GM23248 (cell line): ENCODE measurements at places on chromosomes 16 and 17. TPM values are rescaled to one million over a fixed set of nuclear protein-coding genes. Genes with fewer than 3 reads are reported as not detected.

DNA sequence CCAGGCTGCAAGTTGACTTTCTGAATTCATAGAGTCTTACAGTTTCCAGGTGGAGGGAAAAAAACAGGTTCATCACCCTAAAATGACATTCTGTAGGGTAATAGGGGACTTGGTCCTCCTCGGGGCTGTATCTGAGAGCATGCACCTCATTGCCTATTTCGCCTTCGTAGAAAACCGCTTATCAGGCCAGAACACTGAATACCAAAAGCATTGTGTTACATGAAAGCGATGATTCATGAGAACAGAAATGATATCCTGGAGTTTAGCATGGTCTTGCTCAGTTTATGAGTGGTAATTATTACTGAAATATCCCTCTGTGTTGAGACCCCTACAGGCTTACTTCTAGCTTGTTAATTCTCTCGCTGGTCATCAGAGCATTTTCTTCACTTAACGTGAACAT lies 61.4 kb upstream of the ARHGAP44 start:
- peaks cover 21% of the 10 kb centered on the region; the same call in 1 of the 2 replicates for H3K4me1 ChIP-seq
- H3K27ac ChIP-seq = no peak overlapping the region
- no peaks in the 10 kb centered on the region for H3K36me3 ChIP-seq
- no peak overlapping the region for H3K4me3 ChIP-seq
- no peak for DNase-seq

DNA sequence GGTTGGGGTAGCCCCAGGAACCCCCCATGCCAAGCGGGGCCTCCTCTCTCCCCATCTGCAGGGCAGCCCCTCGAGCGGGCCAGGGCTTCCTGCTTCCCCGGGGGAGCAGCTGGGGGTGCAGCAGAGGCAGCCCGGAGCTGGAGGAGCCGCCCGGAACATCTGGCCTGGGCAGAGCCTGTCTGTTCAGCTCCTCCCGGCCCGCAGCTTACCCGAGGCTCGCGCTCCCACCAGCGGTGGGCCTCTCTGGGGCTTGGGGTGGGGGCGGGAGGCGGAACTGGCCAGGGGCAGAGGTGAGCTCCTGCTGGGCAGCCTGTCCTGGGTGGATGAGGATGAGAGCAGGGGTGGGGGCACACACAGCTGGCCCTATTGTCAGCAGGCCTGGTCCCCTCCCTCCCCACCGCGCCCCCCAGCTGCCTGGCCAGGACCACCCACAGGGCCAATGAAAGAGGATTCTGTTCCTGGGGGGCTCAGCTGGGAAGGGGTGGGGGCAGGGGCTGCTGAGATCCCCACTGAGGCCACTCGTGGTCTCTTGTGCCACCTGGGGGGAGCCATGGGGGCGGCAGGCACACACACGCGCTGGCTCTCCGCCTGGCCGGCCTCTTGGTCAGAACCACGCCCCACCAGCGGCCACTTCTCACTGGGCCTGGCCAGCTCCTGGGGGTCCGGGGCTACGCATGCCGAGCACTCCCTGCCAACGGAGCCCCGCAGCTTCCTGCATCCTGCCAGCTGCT lies 34.7 kb downstream of the BAHCC1 start:
- H3K4me3 ChIP-seq = no peak overlapping the region
- H3K36me3 ChIP-seq = no peaks in the 10 kb centered on the region
- peaks cover 8% of the 10 kb centered on the region; the same call in 1 of the 2 replicates for H3K4me1 ChIP-seq
- no peak overlapping the region for H3K27ac ChIP-seq
- DNase-seq = peak; percentile 41

DNA sequence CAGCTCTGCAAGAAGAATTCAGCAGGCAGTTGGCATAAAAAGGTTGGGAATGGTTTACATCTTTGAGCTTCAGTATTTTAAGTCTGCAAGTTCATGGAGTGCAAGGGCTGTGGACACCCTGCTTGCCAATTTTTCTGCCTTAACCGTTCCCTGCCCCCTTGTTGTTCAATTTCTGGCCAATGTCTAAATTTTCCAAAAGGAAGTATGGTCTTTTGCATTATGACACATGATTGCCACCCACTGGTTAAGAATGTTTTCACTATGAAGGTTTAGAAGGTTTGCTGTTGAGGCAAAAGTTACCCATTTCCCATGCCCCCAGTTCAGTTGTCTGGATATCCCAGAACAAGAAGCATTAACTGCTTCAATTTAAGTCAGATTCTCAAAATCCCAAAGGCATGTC lies 441.9 kb downstream of the CDH13 start:
- no peaks in the 10 kb centered on the region for H3K4me1 ChIP-seq
- H3K27ac ChIP-seq = no peak overlapping the region
- H3K27me3 ChIP-seq = no peaks in the 10 kb centered on the region
- DNase-seq = peak; percentile 40
- H3K36me3 ChIP-seq = no peaks in the 10 kb centered on the region

GRCh38 chr17:39239640-39240314 lies 14.0 kb upstream of the STAC2 start:
- no peak for DNase-seq
- no peaks in the 10 kb centered on the region for H3K36me3 ChIP-seq
- H3K4me1 ChIP-seq = no peaks in the 10 kb centered on the region
- H3K27ac ChIP-seq = no peak overlapping the region
- H3K4me3 ChIP-seq = no peak overlapping the region
- H3K27me3 ChIP-seq = no peaks in the 10 kb centered on the region

- no peaks in the 10 kb centered on the region for H3K4me1 ChIP-seq
- no peaks in the 10 kb centered on the region for H3K27me3 ChIP-seq
- no peak overlapping the region for H3K4me3 ChIP-seq
These were observed 52.7 kb downstream of the HAPSTR1 start for GRCh38 chr16:9144106-9144505.

Gene GJD3
- 1.2 TPM in 1 of 2 replicates, not detected in the other for total RNA-seq

Gene LDHD
- total RNA-seq = 0.38 and 0.65 TPM in 2 replicates

DNA sequence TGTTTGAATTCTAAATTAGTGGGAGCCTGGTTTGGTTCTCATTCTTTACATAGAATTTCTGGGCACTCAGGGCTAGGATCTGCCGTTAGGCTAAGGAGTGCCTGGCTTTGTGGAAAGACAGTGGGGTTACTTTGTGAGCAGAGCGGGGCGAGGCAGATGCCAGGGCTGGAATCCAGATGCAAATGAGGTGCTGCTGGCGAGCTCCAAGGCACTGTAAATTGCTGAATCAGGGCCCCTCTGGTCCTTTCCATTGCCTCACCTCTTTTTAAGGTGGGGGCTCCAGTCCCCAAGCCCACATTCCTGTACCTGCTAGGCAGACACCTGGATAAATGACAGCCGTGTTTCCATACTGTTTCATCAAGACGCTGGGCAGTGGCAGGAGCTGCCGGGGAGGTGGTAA lies 33.8 kb downstream of the PIPOX start:
- no peaks in the 10 kb centered on the region for H3K27me3 ChIP-seq
- no peaks in the 10 kb centered on the region for H3K4me1 ChIP-seq
- H3K4me3 ChIP-seq = no peak overlapping the region
- H3K27ac ChIP-seq = no peak overlapping the region

DNA sequence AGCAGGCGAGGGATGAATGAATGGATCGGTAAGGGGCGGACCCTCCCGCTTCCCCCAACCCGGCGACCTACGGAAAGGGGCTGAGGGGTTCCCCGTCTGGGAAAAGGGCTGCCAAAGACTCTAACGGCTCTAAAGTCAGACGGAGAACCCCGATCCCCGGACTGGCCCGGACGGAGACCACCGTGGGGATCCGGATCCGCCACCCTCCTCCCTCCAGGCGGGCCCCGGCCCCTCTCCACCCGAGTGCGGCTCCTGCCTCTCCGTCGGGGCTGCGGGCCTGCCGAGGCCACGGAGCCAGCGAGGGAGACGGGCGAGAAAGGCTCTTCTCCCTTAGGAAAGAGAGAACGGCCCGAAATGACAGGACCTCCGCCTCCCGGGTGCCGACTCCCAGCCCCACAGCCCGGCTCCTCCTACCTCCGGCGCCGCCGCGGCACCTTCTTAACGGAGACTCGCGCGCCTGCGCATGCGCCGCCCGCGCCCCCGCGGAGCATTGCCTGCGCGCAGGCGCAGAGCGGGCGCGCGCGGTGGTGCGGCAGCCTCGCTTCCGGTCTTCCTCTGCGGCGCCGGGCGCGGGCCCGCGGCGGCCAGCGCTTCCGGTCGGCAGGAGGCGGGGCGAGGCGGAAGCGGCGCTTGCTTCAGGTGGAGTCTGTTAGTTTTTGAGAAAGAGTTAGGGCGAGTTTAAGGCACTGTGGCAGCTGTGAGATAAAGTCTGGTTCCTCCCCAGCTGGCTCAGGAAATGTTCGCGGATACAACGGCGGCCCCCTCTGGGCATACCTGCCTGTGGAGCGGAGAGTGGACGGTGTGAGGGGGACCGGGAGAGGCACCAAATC lies at the start of gene SLX4:
SLX4 (minus strand) TSS at position 461 of the 830 bp plus-strand sequence. CDS start 2,642 bp downstream, outside the sequence.
- H3K27me3 ChIP-seq = no peaks in the 10 kb centered on the region
- H3K4me1 ChIP-seq = 0 out of 2 replicates have a peak, but pooled peaks cover 5% of the 10 kb centered on the region
- peak within 1 kb of the TSS; percentile 93 for H3K4me3 ChIP-seq

Gene RRAD
- total RNA-seq = 0.22 and 1.1 TPM in 2 replicates

Gene KRT17
- total RNA-seq = 0.51 and 3.8 TPM in 2 replicates

Gene GCGR
- total RNA-seq = not detected in 2 replicates

- no peak for DNase-seq
- no peak overlapping the region for H3K4me3 ChIP-seq
- H3K36me3 ChIP-seq = peaks cover 59% of the 10 kb centered on the region; the same call in 1 of the 2 replicates
These were observed 20.8 kb upstream of the CLEC18C start for GRCh38 chr16:70152578-70153302.

GRCh38 chr17:3039736-3040135 lies 23.7 kb downstream of the OR1D5 start:
- no peaks in the 10 kb centered on the region for H3K4me1 ChIP-seq
- H3K27ac ChIP-seq = no peak overlapping the region
- H3K4me3 ChIP-seq = no peak overlapping the region
- no peak for DNase-seq
- no peaks in the 10 kb centered on the region for H3K36me3 ChIP-seq

Gene OR1F1
- total RNA-seq = 5.3 TPM in 1 of 2 replicates, not detected in the other

Gene KRT9
- not detected in 2 replicates for total RNA-seq

Gene ZPBP2
- total RNA-seq = not detected in 2 replicates

DNA sequence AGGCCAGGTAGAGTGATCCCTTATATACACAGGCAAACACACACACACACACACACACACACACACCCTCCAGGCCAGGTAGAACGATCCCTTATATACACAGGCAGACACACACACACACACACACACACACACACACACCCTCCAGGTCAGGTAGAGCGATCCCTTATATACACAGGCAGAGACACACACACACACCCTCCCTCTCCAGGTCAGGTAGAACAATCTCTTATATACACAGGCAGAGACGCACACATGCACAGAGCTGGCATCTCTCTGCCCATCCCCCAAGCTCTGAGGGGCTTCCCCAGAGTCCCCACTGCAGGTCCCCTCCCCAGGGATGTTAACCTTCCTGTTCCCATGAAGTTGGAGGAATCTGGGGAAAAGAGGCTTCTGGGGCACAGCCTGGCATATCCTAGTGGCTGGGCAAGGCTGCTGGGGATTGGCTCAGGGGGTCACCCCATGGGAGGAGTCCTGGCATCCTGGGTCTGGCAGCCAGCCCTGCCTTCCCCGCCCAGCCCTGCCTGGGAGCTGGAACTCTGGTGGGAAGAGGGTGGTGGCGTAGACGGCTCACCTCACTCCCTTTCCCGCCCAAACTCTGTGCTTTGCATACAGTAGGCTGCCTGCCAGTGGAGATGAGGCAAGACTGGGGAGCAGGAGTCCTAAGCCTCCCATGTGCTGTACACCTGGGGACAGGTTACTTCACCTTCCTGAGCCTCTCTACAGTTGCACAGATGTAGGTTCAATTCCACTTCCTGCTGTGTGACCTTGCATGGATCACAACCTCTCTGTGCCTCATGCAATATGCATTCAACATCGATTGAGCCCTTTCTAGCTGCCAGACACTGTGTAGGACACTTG lies 41.8 kb downstream of the TEKT5 start:
- no peaks in the 10 kb centered on the region for H3K36me3 ChIP-seq
- no peak overlapping the region for H3K27ac ChIP-seq
- H3K27me3 ChIP-seq = no peaks in the 10 kb centered on the region; the same call in 1 of the 2 replicates
- H3K4me3 ChIP-seq = no peak overlapping the region
- H3K4me1 ChIP-seq = no peaks in the 10 kb centered on the region

Gene AOC3
- 0.13 TPM in 1 of 2 replicates, not detected in the other for total RNA-seq

GRCh38 chr17:34011599-34011998 lies 243.5 kb upstream of the CCL2 start:
- no peak overlapping the region for H3K27ac ChIP-seq
- no peaks in the 10 kb centered on the region for H3K4me1 ChIP-seq
- no peak overlapping the region for H3K4me3 ChIP-seq
- no peak for DNase-seq

- DNase-seq = no peak
- no peak overlapping the region for H3K4me3 ChIP-seq
- no peak overlapping the region for H3K27ac ChIP-seq
- H3K27me3 ChIP-seq = no peaks in the 10 kb centered on the region; the same call in 1 of the 2 replicates
- no peaks in the 10 kb centered on the region for H3K36me3 ChIP-seq
- no peaks in the 10 kb centered on the region for H3K4me1 ChIP-seq
These were observed 1.2 kb downstream of the TMEM238L start for GRCh38 chr17:10802496-10803284.

DNA sequence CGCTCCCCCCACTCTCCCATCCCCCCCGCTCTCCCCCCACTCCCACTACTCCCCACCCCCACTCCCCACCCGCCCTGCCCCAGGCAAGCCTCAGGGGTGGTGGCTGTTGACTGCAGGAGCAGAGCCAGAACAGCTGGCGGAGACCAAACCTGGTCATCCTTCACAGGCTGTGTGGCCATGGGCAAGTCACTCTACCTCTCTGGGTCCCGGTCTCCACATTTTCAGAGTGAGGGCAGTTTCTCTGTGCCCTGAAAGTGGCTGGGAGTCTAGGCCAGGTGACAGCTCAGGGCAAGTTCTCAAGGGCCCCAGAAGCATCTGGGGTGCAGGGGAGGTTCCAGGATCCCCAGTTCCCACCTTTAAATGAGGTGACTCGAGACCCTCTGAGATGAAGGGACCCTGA lies 15.1 kb upstream of the BAHCC1 start:
- no peaks in the 10 kb centered on the region for H3K27me3 ChIP-seq
- H3K4me3 ChIP-seq = no peak overlapping the region
- no peak for DNase-seq
- no peak overlapping the region for H3K27ac ChIP-seq
- no peaks in the 10 kb centered on the region for H3K36me3 ChIP-seq

DNA sequence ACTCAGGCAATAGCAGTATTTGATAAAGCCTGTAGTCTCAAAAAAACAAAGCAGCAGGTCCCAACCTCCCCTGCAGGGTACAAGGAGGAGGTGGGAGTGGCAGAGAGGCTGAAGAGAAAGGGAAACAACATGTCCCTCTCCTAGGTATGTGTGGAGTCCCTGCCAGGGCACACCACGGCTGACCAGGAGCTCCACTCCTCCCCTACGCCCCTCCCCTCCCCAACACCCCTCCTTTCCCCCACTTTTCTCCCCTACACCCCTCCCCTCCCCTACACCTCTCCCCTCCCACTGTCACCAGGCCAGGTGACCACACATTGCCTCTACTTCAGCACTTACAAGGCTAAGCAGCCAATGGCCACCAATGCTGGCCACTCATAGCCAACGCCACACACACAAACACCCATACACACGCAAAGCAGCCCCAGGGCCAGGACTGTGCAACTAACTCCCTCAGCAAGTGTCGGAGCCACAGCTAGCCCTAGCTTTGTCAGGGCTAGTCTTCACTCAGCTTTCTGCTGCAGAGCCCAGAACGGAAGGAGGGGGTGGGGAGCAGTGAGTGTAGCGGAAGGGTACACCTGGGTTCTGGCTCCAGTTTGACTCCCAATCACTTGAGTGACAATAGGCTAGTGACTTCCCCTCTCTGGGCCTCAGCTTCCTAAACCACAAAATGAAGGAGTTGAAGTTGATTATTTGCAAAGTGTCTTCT lies 8.2 kb downstream of the CAVIN1 start:
- H3K4me1 ChIP-seq = peaks cover 75% of the 10 kb centered on the region
- H3K4me3 ChIP-seq = peak overlapping the region; percentile 33
